Ovary (tissue), 10 donors: ENCODE measurements at places on chromosomes 3 and 15. TPM values are rescaled to one million over a fixed set of nuclear protein-coding genes. Genes with fewer than 3 reads are reported as not detected.
A peak's percentile ranks its signal among the peaks of the same experiment; 100 is the strongest.

DNA sequence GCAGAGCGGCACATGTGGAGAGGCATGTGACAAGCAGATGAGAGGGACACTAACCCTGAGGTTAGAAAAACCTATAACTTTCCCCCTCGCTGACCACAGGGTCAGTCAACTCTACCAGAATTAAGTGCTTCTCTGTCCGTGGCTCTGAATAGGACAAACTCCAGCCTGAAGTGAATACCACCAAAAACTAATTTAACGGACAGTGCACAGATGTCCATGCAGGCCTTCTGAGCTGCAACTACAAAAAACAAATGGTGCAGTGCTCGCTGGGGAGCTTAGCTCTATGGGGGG, 59.3 kb downstream of the ADCY5 start:
- H3K27ac ChIP-seq: peak overlapping the region; percentile 90
- H3K4me1 ChIP-seq: peaks cover 53% of the 10 kb centered on the region
- H3K4me3 ChIP-seq: no peak overlapping the region
- no peaks in the 10 kb centered on the region for H3K27me3 ChIP-seq
- DNase-seq: no peak
- H3K36me3 ChIP-seq: no peaks in the 10 kb centered on the region

DNA sequence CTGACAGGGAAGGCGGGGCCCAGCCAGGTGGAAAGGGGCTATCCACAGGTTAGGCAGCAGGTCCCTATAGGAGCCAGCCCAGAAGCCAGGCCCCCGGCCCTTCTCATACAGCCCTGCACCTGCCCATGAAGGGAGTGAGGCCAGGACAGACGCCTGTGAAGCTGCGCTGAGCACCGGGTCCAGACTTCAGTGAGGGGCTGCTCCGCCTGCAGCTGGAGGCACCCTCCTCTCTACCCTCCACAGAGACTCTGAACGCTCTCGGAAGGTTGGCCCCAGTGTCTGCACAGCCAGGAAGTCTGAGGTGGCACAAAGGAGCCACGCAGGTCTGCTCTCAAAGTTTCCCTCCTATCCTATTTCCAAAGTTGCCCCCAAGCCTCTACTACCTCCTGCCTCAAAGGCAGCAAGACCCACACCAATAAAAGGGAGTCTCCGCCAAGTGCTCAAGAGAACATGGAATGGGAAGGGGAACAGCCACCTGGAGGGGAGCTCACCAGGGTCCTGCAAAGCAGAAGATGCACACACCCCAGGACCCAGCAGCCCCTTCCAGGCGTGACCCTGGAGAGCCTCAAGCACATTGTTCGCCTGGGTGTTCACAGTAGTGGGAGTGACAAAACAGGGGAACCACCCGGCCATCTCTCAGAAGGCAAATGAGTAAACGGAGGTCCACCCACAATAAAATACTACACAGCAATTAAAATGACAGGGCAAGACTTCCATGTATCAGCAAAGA, 19.5 kb downstream of the XXYLT1 start:
- DNase-seq: no peak
- no peaks in the 10 kb centered on the region for H3K27me3 ChIP-seq
- H3K4me1 ChIP-seq: no peaks in the 10 kb centered on the region
- H3K4me3 ChIP-seq: no peak overlapping the region

DNA sequence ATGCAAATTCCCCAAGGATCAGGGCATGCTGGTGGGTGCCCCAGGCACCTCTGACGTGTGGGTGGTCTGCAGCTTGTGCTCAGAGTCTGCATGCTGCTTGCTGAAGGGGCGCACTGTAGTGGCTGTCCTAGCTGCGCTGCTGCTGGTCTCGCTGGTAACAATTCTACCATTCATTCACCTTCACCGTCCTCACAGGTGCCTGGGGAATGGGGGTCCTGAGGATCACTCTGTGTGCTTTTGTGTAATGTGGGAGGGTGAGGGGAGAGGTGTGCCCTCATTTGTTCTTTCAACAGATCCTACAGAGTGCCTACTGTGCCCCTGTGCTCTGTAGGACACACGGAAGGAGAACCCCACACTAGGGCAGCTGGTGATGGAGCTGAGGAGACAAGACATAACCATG, 2.1 kb upstream of the ITGA11 start:
- H3K27me3 ChIP-seq: no peaks in the 10 kb centered on the region
- H3K27ac ChIP-seq: no peak overlapping the region
- H3K36me3 ChIP-seq: no peaks in the 10 kb centered on the region
- H3K4me3 ChIP-seq: no peak overlapping the region

GRCh38 chr3:124707656-124708062, 22.6 kb upstream of the UMPS start:
- no peak for DNase-seq
- no peaks in the 10 kb centered on the region for H3K4me1 ChIP-seq
- H3K27me3 ChIP-seq: no peaks in the 10 kb centered on the region
- H3K36me3 ChIP-seq: no peaks in the 10 kb centered on the region
- H3K4me3 ChIP-seq: no peak overlapping the region

GRCh38 chr3:39388741-39389248, 5.6 kb downstream of the SLC25A38 start:
- H3K27ac ChIP-seq: no peak overlapping the region
- H3K4me3 ChIP-seq: no peak overlapping the region
- H3K36me3 ChIP-seq: no peaks in the 10 kb centered on the region

DNA sequence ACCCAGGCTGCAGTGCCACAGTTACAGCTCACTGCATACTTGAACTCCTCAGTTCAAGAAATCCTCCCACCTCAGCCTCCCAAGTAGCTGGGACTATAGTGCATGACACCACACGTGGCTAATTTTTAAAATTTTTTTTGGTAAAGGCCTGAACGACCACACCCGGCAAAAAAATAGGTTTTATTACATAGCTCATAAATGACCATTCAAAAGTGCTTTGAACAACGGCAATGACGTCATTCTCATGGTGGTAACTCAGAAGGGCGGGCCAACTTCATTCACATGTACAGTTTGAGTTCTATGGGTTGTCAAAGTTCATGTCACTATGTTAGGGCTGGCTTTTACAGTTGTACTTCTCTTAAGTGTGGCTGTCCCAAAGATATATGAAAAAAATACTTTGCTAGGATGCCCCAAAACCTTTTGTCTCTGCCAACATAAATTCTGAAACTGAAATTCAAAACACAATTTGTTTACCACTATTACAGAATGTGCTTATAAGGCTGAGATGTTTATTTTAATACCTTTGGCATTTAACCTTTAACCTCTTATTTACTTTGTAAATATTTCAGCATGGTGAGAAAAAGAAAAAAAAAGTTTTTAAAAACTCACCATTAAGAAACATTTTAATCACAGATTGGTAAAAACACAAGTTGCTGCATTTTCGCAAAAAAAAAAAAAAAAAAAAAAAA, 6.2 kb downstream of the MYO1E start:
- no peaks in the 10 kb centered on the region for H3K36me3 ChIP-seq
- no peak for DNase-seq
- no peaks in the 10 kb centered on the region for H3K27me3 ChIP-seq
- H3K27ac ChIP-seq: no peak overlapping the region
- no peak overlapping the region for H3K4me3 ChIP-seq

DNA sequence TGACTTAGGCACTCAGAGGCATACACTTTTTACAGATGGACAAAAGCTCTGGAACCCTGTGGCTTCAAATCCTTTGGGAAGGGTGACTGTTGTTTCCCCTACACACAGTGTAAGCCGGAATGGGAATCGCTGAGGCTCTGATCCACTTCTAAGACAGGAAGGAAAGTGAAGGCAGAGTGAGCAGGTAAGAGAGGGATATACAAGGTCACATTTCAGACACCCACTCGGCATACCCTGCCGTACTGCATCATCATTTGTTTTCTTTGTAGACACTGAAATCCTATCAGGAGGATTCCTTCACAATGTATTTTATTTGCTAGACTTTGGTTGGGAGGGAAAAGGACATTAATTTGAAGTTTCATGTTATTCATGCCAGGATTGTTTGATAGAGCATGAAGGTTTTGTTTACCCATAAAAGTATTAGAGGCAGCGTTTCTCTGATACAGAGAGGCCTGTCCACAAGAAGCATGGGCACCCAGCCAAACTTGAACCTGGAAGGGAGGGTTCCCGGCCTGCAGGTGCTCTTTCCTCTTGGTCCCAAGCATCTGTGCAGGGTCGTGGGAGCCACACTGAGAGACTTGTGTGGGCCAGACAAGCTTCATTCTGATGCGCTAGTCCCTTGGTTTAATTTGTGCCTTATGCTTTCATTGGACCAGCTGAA, 21.9 kb upstream of the POLR2M start:
- H3K4me1 ChIP-seq: peaks cover 2% of the 10 kb centered on the region
- no peaks in the 10 kb centered on the region for H3K27me3 ChIP-seq
- no peak overlapping the region for H3K4me3 ChIP-seq

DNA sequence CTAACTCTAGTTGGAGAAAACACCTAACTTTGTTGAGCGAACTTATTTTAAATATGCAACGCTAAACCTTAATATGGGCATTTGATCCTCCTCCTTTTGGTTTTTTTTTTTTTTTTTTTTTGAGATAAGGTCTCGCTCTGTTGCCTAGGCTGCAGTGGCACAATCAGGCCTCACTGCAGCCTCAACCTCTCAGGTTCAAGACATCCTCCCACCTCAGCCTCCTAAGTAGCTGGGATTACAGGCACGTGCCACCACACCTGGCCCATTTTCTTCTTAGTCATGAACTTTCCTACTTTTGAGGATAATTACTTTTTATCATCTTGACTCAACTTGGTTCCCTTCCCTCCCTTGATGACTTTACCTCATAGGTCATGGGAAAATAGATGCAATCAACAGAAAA, 3.9 kb downstream of the NUSAP1 start:
- H3K4me1 ChIP-seq: peaks cover 3% of the 10 kb centered on the region
- H3K27ac ChIP-seq: no peak overlapping the region
- no peaks in the 10 kb centered on the region for H3K27me3 ChIP-seq
- H3K4me3 ChIP-seq: no peak overlapping the region

DNA sequence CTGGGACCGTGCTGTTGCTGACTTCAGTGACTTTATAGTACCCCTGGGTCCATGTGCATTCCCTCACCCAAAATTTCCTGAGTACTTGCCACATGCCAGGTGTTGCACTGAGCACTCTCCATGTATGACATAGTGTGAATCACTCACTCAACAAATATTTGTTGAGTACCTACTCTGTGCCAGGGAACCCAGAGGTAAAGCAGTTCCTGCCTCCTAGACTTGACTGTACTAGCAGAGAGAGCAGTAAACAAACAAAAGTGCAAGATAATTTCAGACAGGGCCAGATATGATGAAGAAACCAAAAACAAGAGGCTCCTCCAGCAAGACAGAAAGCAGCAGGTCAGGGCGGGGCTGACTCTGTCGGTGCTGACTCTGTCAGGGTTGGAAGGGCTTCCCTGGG, 12.2 kb downstream of the TGM4 start:
- DNase-seq: no peak
- no peaks in the 10 kb centered on the region for H3K36me3 ChIP-seq
- no peaks in the 10 kb centered on the region for H3K4me1 ChIP-seq
- no peak overlapping the region for H3K27ac ChIP-seq
- no peaks in the 10 kb centered on the region for H3K27me3 ChIP-seq

DNA sequence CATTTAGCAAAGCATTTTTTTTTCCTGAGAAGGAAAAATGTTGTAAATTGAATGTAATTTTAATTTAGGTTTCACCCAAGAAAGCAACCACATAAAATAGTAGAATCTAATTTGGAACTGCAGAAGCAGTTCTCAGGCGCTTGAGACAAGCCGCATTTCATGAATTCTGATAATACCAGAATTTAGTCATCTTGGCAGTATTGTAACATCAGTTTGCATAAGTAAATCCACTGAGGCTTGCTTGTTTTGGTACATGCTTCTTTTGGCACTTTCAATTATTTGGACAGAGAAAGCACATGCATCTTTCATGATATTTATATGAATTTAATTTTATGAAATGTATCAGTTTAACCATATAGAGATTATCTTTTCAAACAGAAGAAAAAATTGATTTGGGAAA, 389.7 kb upstream of the ROBO1 start:
- no peak for DNase-seq
- H3K27me3 ChIP-seq: no peaks in the 10 kb centered on the region
- no peaks in the 10 kb centered on the region for H3K36me3 ChIP-seq
- no peaks in the 10 kb centered on the region for H3K4me1 ChIP-seq
- no peak overlapping the region for H3K4me3 ChIP-seq

- H3K36me3 ChIP-seq: no peaks in the 10 kb centered on the region
- peaks cover 8% of the 10 kb centered on the region for H3K4me1 ChIP-seq
- no peaks in the 10 kb centered on the region for H3K27me3 ChIP-seq
- no peak overlapping the region for H3K4me3 ChIP-seq
Observed at GRCh38 chr3:171784387-171784786, 25.9 kb downstream of the PLD1 start.

DNA sequence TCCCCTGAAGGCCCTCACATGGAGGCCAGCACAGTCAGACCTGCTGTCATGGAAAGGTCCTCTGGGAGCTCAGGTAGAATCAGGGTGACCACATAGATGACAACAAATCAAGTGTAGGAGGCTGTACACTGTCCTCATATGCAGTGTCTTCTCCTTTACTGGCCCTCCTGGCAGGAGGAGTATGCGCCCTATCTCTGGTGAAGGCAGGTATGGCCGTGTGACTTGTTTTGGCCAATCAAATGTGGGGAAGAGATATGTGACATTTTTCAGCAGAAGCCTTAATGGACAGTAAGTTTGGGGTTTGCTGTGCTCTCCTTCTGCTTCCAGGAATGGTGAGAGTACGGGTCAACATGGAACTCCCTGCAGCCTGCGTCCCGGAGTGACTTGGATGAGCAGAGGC, 69.9 kb downstream of the RHCG start:
- H3K27me3 ChIP-seq: no peaks in the 10 kb centered on the region
- DNase-seq: no peak
- no peak overlapping the region for H3K27ac ChIP-seq
- H3K4me1 ChIP-seq: no peaks in the 10 kb centered on the region
- H3K4me3 ChIP-seq: no peak overlapping the region

DNA sequence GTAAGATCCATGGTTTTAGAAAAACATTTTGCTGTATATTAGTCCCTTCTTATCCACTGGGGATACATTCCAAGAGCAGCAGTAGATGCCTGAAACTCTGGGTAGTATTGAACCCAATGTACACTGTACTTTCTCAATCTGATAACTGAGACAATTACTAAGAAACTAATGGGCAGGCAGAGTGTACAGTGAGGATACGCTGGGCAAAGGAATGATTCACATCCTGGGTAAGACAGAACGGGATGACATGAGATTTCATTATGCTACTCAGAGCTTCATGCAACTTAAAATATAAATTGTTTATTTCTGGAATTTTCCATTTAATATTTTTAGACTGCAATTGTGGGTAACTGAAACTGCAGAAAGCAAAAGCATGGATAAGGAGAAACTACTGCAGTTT, 46.2 kb upstream of the TEX55 start:
- DNase-seq: no peak
- no peak overlapping the region for H3K27ac ChIP-seq
- no peaks in the 10 kb centered on the region for H3K27me3 ChIP-seq
- no peak overlapping the region for H3K4me3 ChIP-seq
- no peaks in the 10 kb centered on the region for H3K36me3 ChIP-seq

GRCh38 chr15:45668386-45668785, 33.6 kb downstream of the SQOR start:
- no peak overlapping the region for H3K4me3 ChIP-seq
- no peaks in the 10 kb centered on the region for H3K27me3 ChIP-seq
- DNase-seq: no peak
- H3K4me1 ChIP-seq: peaks cover 1% of the 10 kb centered on the region
- no peak overlapping the region for H3K27ac ChIP-seq
- no peaks in the 10 kb centered on the region for H3K36me3 ChIP-seq

The TGFBR2 gene
- polyA plus RNA-seq: 158 TPM

The SLC9C1 gene
- polyA plus RNA-seq: not detected

The ZNF385D gene
- polyA plus RNA-seq: 9.3 TPM

The ROPN1B gene
- not detected for polyA plus RNA-seq

The CTDSPL2 gene
- polyA plus RNA-seq: 19.1 TPM

The CHRNA3 gene
- polyA plus RNA-seq: 0.22 TPM

The AGTR1 gene
- polyA plus RNA-seq: 21.7 TPM
